ENCODE measurements at places on chromosomes 5 and 9.

- peak; percentile 3 for DNase-seq
Observed at GRCh38 chr5:39760385-39761198, 335.8 kb upstream of the DAB2 start.

DNA sequence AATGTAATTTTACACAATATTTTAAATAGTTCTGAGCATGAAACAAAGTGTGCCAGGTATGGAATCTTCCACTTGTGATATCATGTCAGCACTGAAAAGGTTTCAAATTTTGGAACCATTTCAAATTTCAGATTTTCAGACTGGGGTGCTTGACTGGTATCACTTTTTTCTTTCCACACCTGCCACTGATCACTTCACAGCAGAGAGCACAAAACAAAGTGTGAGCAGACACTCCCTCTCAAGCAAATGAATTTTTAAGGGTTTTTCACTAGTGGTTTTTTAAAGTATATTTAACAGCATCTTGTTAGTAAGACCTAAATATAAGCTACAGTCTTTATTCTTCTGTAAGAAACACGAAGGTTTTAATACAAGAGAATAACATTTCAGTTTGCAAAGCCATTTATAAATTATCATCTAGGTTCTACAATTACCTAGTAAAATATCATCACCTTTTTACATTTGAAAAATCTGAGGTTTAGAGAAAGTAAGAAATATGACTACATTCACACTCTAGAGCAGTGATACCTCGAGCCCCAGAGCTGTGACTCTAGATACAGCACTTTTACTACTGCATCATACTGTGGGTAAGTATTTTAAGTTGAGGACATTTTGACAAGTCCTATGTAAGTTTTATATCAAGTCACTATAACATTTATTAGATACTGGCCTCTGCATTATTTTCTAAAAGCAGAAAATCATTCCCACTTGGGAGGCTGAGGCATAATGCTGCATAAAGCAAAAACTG, 14.6 kb downstream of the GOLPH3 start:
- DNase-seq: no peak

DNA sequence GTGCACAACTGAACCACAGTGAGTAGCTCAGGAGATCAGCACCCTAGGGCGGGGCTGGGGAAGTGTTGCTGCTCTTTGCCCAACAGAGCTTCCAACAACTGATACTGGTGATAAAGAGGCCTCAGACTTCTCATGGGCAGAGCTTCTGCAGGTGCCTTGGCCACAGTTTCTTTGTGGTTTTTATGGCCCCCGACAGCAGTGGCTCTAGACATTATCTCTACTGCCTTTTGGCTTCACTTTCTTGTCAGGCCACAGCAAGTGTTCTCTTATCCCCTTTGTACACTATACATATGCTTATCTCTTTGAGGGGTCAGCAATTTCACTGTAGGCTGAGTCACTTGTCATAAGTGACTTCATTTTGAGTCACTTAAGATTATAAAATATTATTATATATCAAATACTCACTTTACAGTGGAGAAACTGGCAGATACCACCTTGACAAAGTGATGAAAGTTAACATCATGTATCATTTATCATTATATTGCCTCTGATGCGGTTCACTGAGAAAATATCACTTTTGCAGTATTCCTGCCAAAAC, 90.9 kb upstream of the COX7C start:
- peak; percentile 95 for DNase-seq

GRCh38 chr9:86946201-86947145, 833 bp downstream of the GAS1 start:
- DNase-seq: peak; percentile 65

- DNase-seq: no peak
Observed at GRCh38 chr9:128233817-128234406, 30.7 kb downstream of the DNM1 start.

GRCh38 chr9:108756746-108757490, 98.9 kb downstream of the ACTL7B start:
- no peak for DNase-seq

DNA sequence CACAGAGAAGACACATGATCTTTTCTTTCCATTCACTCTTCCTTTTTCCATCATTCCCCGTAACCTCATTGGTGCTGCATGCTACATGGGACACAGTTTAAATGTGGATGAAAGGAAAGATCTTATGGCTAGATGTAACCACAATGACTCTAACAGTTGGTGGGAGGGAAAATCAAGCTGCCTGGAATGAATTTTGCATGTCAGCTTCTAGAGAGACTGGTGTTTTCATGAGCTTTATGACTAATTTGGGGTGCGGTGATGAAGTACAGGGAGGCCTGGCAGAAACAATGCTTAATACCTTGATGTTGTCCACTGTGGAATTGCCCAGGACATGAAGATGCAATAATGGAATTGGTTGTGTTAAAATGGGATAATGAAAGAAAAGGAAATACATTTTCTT, 55.9 kb upstream of the MYO10 start:
- no peak for DNase-seq

GRCh38 chr9:131203431-131204218, 72.7 kb downstream of the FAM78A start:
- DNase-seq: peak; percentile 34

- DNase-seq: no peak
Observed at GRCh38 chr5:41851116-41851515, 19.1 kb downstream of the OXCT1 start.

DNA sequence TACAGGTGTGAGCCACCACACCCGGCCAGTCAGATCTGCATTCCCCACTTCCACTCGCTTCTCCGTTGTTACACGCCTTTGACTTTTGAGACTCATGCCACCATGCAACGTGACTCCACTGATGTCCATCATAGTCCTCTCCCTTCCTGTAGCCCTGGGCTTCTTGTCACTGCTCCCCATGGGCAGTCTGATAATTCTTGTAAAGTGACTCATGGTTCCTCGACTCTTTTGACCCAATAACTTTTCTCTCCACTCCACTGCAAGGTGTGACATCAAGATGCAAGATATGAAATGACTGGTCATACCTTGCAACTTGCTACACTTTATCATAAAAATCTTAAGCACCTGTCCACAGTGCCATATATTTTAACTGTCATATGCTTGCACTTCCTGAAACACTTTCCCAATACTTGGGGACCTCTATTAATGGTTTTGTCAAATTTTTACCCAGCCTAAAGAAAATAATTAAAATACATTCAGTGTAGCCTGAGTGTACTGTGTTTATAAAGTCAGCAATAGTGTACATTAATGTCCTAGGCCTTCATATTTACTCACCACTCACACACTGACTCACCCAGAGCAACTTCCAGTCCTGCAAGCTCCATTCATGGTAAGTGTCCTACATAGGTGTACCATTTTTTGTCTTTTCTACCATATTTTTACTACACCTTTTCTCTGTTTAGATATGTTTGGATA, 18.6 kb upstream of the ANKRD18A start:
- DNase-seq: no peak

- DNase-seq: no peak
Observed at GRCh38 chr5:674630-675011, 18.5 kb downstream of the TPPP start.

DNA sequence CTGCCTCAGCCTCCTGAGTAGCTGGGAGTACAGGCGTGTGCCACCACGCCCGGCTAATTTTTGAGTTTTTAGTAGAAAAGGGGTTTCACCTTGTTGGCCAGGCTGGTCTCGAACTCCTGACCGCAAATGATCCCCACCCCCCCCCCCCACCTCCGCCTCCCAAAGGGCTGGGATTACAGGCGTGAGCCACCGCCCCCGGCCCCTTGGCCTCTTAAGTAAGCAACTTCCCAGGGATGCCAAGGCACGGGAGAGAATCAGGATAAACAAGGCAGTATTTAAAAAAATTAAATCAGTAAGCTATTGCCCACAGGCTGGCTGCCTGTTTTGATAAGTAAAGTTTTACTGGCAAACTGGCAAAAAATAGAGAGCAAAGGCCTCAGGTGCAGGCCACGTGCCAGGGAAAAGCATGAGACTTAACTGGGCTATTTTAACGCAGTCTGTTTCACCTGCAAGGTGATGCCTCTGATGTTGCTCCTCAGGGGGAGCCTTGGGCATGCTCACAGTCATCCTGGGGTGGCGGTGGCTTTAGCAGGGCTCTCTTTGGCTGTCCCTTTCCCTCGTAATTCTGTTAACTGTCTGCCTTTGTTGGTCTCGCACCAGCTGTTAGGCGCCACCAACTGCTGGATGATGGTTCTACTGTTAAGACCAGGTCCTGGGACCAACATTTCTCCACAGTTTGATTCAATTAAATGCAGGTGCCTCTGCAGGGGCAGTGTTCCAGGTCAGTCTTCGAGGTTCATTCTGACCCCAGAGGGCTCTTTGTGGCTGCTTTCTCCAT, 19.4 kb upstream of the RNF130 start:
- peak; percentile 91 for DNase-seq

GRCh38 chr5:90909940-90910339, 351.3 kb downstream of the ADGRV1 start:
- no peak for DNase-seq

DNA sequence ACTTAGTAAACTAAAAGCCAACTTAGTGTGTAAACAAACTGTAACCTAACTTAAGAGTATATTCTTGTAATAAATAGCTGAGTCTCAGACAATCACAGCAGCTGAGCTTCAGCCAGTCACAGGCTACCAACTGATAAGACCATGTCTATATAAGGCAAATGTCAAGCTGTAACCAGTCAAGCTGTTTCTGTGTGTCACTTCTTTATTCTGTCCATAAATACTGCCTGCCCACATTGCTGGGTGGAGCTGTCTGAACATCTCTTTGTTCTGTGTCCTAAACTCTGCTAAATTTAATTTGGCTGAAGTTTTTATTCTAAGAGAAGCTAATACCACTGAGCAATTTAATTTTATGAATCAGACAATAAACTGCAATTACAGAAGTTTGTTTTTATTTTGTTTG, 412.1 kb upstream of the CDH10 start:
- peak; percentile 0 for DNase-seq

DNA sequence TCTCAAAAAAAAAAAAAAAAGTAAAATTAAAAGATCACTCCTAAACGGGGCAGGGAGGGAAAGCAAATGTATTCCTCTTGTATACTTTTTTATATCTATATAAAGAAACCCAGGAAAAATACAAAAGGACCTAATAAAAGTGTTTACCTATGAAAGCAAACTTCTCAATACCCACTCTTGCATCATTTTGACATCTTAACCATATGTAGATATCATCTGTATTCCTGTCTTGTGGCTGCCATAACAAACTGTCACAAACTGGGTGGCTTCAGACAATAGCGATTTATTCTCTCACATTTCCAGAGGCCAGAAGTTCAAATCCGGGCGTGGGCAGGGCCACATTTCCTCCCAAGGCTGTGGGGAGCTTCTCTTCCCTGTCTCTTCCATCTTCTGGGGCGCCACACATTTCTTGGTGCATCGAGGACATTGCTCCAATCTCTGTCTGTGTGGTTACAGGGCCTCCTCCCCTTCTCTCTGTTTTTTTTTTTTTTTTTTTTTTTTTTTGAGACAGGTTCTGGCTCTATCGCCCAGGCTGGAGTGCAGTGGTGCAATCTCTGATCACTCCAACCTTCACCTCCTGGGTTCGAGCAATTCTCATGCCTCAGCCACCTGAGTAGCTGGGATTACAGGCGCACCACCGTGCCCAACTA, 58.4 kb upstream of the IL17B start:
- peak; percentile 44 for DNase-seq

GRCh38 chr5:1429066-1429465, 16.2 kb downstream of the SLC6A3 start:
- DNase-seq: no peak

DNA sequence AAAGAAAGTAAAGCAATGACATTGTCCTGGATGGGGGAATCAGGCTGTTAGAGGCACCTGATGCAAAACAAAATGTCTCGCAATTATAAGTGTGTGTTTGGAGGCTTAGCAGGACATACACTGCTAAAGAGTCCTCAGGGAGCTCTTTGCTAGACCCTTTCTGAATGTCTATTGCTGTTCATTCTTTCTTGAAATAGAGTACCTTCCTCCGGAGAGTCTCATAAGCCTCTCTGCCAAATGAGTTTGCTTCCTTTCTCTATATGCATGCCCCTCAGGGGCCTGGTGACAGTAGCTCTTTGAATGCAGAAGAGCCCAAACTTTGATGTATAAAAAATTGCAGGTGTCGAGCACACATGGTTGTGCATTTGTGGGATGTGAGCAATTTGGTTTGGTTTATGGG, 26.4 kb upstream of the ADAMTSL1 start:
- DNase-seq: no peak

DNA sequence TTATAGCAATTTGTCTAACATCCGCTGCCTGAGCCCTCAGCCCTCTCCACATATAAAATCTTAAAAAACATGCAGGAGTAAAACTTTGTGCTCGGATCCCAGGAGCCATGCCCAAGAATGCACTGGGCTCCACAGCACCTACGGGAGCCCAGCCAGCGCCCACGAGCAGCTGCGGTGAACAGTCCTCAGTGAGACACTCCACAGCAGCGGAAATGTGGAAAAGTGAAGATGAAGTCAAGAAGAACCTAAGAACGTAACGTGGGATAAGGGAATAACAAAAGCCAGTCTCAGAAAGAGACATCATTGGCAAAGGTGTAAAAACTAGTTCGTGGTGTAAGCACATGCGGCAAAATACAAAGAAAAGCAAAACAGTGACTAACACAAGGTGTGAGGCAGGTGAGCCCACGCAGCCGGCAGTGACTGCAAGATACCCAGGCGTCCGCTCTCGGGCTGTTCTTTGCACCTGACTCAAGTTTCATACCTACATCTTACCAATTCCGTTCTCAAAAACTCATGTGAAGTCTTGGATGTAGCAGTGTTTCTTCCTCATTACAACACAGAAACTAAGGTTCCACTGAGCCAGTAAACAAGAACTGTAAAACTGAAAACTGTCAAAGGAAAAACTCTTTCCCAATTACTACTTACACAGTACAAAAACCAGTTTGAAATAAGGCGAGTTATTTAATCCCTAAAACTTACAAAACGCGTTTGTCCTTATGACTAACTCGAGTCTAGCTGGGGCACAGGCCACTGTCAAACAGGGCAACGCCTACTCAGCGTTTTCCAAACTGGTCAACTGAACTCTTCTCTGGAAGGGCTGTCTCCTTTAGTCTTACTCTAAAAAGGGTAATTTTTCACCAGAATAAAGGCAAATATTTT, 1.7 kb downstream of the CAMSAP1 start:
- peak; percentile 47 for DNase-seq
